ENCODE measurements at places on chromosomes 12 and 14.

DNA sequence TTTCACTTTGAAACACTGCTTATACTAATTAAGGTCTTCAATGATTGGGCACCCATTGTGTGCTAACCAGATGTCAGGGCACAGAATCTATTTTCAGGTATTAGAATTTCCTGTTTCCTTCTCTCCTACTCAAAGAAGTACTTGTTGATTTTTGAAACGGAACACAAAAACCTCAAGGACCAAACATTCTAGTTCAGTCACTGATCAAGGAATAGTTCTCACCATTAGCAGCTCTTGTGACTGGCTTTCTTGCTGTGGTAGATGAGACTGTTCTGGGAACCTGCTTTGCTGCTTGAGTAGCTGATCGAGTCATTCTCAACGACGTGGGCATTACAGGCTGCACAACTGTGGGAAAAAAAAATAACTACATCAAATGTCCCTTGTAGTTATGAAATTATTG, 11.0 kb downstream of the DLGAP5 start:
- DNase-seq: no peak

GRCh38 chr14:67551940-67552339, 18.9 kb downstream of the PLEKHH1 start:
- DNase-seq: no peak

GRCh38 chr12:11794751-11795150, 145.3 kb downstream of the ETV6 start:
- DNase-seq: no peak

DNA sequence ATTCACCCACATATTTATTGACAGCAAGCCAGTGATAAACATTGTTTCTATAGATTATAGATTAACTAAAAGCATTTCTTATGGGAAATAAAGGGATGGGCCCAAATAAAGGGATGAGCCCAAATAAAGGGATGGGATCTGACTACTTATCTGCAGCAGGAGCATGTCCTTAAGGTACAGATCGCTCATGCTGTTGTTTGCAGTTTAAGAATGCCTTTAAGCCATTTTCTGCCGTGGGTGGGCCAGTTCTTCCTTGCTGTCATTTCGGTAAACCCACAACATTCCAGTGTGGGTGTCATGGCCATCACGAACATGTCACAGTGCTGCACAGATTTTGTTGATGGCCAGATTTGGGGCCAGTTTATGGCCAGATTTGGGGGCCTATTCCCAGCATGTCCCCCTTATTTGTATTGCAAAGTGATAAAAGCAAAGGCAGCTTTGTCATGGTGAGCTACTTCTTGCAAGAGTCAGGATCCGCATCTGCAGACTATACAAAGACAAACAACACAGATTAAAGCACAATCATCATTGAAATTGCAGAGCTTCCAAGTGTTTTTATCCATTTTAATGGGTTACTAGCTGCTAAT, 700.7 kb downstream of the LRFN5 start:
- DNase-seq: no peak

DNA sequence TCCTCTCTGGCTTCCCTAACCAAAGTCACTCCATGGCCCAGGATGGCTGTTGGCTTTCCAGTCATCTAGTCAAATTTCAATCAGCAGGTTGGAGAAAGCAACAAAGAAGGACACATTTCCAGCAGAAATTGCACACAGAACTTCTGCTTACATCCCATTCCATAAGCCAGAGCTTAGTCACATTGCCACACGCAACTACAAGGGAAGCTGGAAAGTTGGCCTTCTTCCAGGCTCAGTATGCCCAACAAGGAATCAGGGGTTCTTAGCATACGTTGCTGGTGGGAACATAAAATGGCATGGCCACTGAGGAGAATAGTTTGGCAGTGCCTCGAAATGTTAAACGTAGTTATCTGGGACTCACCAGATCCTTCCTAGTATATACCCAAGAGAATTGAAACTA, 9.3 kb upstream of the APPL2 start:
- no peak for DNase-seq

- DNase-seq: no peak
Observed at GRCh38 chr14:61468063-61468825, 146.9 kb downstream of the PRKCH start.

- DNase-seq: no peak
Observed at GRCh38 chr12:90947869-90948268, 7.1 kb downstream of the CCER1 start.

DNA sequence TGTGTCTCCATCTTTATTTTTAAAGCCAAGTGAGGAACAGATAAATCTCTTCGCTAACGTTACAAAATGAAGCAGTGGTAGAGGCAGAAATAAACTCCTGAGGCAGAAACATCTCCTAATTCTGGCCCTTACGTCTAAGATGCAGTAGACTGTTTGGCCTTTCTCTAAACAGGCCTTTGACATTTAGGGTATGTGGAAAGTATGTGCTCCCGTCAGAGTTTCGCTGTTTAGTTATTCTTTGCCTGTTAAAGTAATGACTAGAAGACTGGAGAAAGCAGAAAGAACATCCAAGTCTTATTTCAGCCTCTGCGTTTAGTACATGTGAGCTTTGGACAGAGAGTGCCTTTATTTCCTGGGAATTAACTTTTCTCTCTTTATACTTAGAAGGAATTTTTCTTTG, 216.6 kb downstream of the RAD51B start:
- DNase-seq: no peak

GRCh38 chr14:105702275-105702817, 176.0 kb downstream of the TMEM121 start:
- no peak for DNase-seq
